Activated T-cell treated with anti-CD3 and anti-CD28 coated beads, Interleukin-2, amount 50 U/mL, for 48 hours (primary cell): ENCODE measurements at places on chromosomes 5 and 9.

DNA sequence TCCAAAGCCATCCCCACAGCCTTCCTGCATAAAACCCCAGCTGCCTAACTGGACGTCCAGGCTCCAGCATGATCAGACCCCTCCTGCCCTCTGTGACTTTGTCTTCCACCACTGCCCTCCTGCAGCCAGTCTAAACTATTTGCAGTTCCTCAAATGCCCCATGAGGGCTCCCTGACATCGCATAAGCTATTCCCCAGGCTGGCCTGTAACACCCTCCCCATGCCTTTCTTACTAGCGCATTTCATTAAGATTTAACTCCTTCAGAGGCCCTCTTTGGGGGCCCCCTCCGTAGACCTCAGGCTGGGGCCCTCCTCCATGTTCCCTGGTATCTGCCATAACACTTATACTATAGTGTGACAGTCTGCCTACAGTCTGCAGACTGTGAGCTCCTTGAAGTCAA, 15.5 kb upstream of the SMIM23 start:
- DNase-seq = no peak

GRCh38 chr9:131337131-131337848, 47.8 kb downstream of the PLPP7 start:
- DNase-seq = no peak

- DNase-seq = peak; percentile 84
Observed at GRCh38 chr5:157948738-157949410, 89.9 kb upstream of the CLINT1 start.

GRCh38 chr5:170581211-170581610, 77.4 kb downstream of the KCNIP1 start:
- DNase-seq = no peak

DNA sequence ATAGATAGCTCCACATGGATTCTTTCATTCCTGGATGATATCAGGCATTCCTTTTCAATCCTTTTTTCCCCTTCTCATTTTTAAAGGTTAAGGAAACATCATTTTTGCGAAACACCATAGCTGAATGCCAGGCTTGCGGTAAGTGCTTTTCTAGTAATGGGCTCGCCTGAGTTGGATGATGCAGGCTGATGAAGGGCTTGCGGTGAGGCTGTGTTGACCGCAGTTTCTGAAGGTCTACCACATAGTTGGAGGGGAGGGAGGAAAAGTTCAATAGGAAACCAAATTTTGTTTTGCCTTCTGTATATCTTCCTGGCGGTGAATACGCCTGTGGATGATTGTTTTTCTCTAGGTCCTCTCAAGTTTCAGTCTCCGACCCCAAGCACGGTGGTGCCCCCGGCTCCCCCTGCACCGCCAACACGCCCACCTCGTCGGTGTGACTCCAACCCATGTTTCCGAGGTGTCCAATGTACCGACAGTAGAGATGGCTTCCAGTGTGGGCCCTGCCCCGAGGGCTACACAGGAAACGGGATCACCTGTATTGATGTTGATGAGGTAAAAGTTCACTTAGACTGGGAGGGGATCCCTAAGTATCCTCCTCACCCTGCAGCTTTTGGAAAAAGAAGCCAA, 24.3 kb downstream of the THBS4 start:
- DNase-seq = no peak

DNA sequence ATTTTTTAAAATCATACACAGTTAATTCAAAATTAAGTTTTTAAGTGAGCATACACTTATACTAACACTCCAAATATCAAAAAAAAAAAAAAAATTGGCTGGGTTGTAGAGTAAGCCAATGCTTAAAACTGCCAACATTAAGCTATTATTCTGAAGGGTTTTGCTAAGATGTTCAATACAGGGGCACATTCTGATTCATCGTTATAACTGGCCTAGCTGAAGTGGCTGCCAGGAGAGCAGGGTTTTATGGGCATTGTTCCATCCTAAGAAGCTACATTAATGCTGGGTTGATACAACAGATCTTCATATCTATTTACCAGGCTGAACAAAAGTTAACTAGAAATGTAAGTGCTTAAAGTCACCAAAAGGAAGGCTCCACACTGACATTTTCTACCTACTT, 13.4 kb downstream of the ELAVL2 start:
- DNase-seq = no peak

DNA sequence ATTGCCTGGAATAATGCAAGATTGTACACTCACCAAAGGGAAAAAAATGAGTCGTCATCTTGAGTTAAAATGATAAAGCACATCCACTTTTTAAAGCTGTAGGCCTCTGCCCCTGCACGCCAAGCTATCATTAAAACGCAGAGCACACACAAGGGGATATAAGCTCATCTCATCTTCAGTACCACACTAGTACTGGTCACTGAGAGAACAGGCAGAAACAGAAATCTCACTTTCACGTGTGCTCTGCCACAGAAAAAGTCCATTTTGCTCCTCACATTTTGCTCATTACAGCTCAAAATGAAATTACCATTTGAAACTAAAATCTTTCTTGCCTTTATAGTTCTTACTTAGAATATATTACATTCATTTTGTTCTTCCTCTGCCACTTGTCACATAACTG, 99.2 kb upstream of the SLC30A5 start:
- DNase-seq = no peak

- no peak for DNase-seq
Observed at GRCh38 chr9:123318202-123318601, 37.8 kb upstream of the CRB2 start.

GRCh38 chr5:99179206-99179605, 250.4 kb upstream of the CHD1 start:
- DNase-seq = no peak

DNA sequence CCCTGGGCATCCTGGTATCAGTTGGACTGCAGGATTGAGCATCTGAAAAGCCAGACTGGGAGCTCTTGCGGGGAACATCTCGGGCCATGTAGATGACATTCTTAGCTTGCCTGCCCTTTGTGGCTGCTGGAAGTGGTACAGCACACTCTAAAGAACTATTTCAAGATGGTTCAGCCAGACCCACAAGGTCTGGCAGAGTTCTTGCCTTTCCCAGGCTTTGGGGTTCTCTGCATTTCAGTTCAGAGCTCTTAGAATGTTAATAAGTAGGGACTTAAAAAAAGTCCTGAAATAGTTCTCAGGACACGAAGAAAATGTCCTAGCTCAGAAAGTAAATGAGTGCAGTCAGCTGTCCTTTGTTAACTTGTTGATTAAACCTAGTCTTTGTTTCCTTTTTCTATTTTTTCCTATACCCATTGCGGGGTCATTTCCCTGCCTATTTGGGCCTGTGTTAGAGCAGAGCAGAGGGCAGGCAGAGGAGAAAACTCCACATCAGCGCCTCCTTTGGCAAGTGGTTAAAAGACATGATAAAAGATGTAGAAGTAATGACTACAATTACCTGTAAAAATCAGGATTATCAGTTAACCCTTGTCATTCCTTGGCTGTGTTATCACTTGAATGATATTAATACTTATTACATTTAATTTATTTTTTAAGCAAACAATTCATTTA, 291.5 kb downstream of the ZSWIM6 start:
- no peak for DNase-seq

GRCh38 chr5:8316608-8317280, 447.8 kb downstream of the MTRR start:
- no peak for DNase-seq

DNA sequence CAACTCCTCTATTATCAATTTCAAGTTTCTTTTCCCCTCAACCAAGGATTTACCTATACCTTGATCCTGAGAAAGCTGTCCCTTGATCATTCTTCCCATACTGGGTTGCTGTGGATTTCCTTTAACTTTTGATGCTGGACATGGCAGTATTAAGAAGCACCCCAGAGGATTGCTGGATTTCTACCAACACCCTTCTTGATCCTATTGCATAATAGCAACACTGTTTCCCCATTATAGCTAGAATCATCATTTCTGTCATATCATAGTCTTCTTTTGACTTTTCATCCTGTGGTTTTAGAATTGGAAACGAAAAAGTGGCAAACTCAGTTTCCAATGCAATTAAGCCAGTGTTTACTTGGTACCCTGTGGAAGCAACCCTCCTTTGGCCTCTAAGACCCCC, 154.9 kb downstream of the ARRDC3 start:
- DNase-seq = no peak
